ENCODE measurements at places on chromosomes 1 and 21.

DNA sequence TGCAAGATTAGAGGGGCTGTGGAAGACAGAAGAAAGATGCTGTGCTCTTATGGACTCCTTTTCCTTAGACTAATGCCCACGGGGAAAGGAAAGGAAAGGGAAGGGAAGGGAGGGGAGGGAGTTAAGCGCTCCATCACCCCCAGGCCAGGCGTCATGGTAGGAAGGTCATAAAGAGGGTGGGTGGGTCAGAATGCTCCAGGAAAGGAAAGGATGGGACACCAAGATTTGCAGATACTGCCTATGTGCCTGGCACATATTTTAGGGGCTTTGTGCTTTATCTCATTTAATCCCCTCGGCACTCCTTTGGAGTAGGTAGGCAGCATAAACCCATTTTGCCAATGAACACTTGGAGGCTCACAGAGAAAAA, 41.4 kb downstream of the MAB21L3 start:
- DNase-seq: no peak

- no peak for DNase-seq
Measured at GRCh38 chr1:26450908-26451307, 18.8 kb downstream of the DHDDS start.

- peak; percentile 70 for DNase-seq
Measured at GRCh38 chr1:91282695-91283420, 121.8 kb downstream of the HFM1 start.

DNA sequence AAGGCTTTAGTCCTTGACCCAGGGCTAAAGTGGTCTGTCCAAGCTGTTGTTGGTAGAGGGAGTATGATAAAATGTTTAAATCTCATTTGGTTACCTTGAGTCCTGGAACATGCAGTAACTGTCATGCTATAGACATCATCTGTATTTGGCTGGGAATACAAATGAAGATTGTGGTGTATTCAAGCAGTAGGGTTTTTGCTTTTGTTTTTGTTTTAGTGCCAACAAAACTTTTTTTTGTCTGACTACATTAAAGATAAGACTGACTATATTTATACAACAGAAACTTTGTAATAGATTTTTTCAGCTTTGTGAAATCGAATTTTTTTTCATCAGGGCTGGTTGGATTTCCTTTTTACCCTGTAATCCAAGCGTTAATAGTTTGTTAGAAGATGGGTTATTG, 7.4 kb upstream of the SARS1 start:
- no peak for DNase-seq

DNA sequence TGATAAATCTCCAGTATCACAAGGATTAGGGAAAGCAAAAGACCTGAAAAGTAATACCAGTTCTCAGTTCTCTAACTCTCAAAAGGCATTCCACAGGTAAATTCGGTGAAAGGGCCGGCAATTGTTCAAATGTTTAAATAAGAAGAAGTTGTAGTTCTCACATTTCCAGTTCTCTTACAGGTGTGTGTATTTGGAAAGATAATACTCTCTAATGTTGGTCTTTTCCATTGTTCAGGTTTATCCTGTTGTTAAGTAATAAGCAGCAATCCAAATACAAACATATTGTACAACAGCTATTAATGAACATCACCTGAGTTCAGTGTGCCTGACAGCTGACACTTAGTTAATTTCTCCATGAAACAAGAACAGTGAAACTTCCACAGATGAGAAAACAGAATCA, 13.2 kb upstream of the PRKAB2 start:
- DNase-seq: no peak

DNA sequence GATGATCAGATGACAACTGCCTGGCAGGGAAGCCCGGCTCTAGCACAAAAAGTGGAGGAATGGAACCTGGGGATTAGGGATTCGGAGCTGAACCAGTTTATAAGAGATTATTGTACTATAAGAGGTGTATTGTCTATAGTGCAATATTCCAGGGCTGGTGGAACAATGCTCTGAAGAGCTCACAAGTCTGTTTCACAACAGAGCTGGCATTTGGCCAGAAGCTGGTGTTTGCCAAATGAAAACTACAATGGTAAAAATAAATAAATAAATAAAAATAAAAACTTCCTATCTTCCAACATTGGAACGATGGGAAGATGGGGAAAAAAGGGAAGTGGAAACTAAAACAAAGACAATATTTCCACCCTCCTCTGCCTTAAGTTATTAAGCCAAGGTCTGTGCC, 73.5 kb downstream of the CHODL start:
- DNase-seq: no peak

Measured in AG20443 (cell line).